MG63 (cell line): ENCODE measurements at places on chromosomes 6 and 20.

- DNase-seq, result no peak
Measured at GRCh38 chr20:20375862-20376261, 8.0 kb downstream of the INSM1 start.

DNA sequence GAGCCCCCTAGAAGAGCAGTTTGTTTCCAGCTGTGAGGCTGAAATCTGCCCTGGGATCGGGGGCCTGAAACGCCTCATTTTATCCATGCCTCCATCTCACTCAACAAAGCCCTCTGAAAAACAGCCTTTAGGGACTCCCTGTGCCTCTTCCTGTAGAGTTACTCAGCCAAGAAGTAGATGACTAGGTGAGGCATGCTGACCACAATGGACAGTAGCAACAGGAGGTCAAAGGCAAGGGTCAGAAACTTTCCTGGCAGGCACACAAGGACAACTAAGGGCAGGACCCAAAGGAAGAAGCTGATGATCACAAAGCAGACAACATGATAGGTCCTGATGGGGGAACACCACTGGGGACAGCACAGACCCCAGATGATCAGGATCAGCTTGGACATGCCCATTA lies 12.8 kb downstream of the MAS1L start:
- no peak for DNase-seq

DNA sequence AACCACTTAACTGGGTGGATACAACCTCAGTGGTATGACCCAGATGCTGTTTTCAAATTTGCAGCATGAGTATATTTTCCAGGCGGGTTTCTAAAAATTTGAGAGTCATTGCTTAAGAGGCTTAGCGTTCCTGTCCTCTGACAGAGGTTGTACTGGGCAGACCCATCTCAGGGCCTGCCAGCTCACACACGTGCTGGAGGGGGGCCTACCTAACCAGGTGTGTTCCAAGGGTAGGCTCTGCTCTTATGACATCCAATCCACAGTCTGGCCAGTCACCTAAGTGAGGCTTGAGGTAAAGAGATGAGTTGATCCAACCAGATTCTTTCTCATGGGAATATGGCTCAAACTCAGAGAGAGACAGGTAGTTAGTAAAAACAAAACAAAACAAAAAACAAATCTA lies 1.3 kb downstream of the LYRM4 start:
- no peak for DNase-seq

GRCh38 chr6:4486568-4487315 lies 289.5 kb upstream of the CDYL start:
- no peak for DNase-seq

- DNase-seq, result no peak
Measured at GRCh38 chr20:48772183-48772976, 55.4 kb downstream of the PREX1 start.

DNA sequence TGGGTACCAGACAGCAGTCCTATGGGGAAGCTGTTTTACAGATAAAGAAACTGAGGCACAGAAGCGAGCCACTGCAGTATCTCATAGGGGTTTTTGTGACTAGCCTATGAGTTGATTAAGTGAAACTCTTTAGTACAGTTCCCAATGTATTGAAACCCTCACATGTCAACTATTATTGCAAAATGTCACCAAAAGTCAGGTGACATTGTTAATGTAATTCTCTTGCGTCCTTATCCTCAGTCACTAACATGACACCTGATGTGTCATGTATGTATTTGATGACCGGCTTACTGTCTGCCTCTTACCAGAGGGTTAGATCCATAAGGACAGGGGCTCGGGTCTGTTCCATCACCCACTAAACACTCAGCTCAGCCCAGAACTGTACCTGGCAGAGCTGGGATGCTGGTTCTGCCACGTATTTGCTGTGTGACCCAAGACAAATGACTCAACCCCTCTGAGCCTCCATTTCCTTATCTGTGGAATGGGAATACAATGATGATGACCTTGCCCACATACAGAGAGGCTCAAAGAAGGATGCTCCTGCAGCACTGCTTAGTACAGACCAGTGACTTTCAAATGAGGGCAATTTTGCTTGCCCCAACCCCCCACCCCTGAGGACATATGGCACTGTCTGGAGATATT lies 32.9 kb downstream of the PREX1 start:
- no peak for DNase-seq

DNA sequence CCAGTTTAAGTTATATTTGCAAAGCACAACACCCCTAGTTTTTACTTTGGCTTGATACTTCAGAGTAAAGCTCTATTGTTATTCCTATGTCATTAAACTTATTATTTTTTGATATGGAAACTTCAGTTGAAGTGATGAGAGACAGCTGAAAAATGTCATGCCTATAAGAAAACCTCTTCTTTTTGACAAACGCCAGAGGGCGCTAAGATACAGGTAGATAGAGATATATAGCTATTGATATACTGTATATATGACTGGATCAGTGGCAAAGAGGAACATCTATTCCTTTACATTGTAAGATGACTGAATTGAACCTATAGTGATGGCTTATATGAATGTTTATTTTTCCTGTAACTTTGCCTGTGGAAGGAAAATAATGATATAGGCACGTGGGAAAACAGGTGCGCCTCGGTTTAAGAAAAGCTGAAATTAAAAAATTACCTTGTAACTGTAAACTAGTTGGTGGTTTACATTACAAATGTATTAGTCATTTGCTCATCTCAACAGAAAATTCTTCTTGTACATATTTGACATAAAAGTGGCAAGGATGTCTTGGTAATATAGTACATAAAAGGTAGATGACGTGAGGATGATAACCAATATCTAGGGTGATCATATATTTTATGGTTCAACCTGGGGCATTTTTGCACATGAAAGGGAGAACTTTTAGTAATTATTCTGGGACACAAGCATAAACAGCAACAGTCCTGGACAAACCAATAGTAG lies 74.1 kb downstream of the LAMA4 start:
- DNase-seq, result no peak

- no peak for DNase-seq
Measured at GRCh38 chr20:62728781-62729300, 20.2 kb downstream of the NTSR1 start.

GRCh38 chr20:37827605-37828004 lies 75.3 kb upstream of the VSTM2L start:
- DNase-seq, result no peak

- DNase-seq, result no peak
Measured at GRCh38 chr20:58995461-58996225, 11.4 kb downstream of the CTSZ start.
